ENCODE measurements at places on chromosomes 5 and 9.
A peak's percentile ranks its signal among the peaks of the same experiment; 100 is the strongest.

DNA sequence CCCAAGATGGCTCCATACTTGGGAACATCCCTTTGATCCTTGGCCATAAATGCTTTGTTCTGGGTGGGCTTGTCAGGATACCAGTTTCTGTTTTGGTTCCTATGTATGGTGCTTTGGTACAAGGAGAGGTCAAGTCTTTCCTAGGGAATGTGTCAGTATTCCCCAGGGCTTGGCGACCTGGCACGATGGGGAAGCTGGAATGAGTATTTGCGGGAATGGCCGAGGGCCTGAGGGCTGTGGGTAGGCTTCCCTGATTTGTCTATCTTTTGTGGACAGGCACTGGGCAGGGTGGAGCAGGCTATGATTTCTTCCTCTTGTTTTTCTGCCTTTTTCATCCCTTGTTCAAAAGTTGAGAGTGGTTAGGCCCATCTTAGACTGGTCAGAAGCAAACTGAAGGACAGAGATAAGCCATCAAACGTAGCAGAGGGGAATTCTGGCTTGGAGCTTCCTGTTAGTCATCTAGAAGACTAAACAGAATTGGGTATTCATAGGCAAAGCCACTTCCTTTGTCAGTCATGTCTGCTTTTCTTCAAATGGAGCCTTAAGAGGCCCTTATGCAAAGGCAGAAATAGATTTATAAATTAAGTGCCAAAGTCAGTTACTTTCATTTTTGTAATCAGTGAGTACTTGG, 13.7 kb downstream of the DOCK2 start:
- DNase-seq = no peak

DNA sequence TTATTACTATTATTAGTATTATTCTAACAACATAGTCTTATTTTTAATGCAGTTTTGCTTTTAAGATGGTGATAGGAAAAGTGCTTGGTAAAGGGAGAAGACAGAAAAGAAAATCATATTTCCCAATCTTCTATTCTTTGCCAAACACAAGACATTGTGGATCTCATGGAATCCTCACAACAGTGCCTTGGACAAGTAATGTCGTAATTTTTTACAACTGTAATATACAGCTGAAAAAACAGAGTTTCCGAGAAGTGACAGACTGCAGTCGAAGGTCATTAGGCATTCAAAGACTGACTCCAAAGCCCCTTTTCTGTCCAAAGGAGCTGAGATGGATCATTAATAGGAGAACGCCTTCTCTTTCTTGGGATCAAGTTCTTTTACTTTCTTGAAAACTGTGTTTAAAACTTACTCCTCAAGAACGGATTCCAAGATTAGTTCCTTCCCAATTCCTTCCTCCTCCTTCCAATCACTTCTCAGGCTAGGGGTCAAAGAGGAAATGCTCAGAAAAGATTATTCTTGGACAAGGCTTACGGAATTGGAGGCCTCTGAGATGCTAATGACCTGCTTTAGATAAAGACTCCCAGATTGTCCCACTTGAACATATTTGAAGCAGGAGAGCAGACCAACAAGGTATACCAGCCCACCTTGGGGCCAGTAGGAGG, 24.3 kb upstream of the TRIM32 start:
- DNase-seq = no peak

GRCh38 chr5:1892685-1893445, 10.1 kb upstream of the IRX4 start:
- DNase-seq = no peak

DNA sequence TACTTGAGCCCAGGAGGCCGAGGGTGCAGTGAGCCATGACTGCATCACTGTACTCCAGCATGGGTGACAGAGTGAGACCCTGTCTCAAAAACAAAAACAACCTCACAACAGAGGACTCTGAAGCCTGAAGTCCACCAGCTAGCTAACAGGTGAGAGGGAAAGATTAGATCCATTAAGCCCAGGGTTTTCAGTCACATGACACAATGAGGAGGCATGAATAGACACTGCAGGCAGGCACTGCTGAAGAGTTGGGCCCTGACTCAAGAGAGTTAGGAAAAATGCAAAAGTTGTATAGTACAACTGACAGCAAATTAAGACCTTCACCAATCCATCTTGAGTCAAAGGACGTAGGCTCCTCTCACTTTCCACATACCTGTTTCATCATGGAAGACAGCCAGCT, 64.9 kb downstream of the IARS1 start:
- DNase-seq = no peak

- peak; percentile 35 for DNase-seq
Observed at GRCh38 chr5:180090769-180091546, 19.4 kb upstream of the RNF130 start.

- DNase-seq = peak; percentile 12
Observed at GRCh38 chr5:43190755-43191603, 1.0 kb upstream of the NIM1K start.

DNA sequence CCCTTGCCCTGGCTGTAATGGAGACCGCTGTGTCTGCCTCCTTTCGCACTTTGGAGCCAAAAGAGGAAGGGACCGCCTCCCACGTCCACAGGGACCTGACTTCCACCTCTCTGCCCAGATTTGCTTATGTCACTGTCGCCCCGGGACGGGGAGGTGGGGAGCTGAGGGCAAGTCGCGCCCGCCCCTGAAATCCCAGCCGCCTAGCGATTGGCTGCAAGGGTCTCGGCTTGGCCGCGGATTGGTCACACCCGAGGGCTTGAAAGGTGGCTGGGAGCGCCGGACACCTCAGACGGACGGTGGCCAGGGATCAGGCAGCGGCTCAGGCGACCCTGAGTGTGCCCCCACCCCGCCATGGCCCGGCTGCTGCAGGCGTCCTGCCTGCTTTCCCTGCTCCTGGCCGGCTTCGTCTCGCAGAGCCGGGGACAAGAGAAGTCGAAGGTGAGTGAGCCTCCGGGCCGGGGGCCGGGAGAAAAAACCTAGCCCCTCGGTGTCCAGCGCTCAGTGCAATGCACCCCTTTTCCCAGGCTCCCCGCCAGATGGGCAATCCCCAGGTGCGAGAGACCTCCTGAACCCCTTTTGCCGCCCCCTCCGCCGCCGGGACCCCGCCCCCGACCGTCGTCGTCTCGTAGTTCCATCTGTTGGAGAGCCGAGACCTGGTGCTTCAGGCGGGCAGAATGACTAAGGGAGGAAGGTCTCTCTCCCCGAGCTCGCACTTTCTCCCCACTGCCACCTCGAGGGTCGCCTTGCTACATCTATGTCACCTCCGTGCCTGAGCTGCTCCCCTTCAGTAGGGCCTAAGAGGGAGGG, at the start of gene GPX3:
Gene GPX3 (plus strand): TSS at position 288 of the 807 bp plus-strand sequence. CDS start 64 bp downstream, at position 352.
- DNase-seq = peak; percentile 84

DNA sequence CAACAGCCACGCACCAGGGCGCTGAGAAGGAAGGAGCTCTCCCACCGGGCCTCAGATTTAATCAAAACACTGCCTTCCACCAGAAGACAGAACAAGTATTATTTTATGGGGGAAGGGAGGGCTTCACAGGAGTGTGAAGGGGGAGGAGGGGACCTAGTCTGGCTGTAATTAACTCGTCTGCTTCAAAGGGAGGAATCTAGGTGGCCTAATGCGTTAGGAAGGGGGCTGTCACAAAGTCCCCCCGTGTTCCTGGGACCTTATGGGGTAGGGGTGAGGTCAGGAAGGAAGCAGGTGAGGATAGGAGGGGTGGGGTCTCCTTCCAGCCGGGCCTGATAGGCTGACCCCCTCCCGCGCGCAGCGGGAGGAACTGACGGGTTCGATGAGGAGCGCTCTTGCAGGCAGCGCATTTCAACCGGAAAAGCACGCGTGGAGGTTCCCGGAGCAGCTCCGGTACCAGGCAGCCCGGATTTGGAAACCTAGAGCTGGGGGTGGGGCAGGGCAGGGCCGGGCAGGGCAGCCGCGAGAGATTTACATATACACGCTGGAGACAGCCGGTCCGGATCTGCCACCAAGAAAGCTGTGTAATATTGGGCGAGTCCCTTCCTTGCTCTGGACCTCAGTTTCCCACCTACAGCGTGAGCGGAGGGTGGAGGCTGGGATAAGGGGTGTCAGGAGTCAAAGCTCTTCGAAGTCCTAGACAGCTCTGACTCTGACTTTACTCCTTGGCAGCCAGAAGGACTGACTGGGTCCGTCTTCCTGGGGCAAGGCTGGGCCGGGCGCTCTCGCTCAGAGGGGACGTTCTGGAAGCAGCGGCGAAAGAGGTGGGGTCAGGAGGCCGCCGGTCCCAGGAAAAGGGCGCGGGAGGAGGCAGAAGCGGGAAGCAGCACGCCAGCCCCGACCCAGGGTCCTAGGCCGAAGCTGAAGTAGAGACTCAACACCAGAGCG, 1.8 kb downstream of the SHB start:
- no peak for DNase-seq
